ENCODE measurements at places on chromosomes 6 and 20.

GRCh38 chr6:18501663-18502013 is 114.5 kb downstream of the RNF144B start:
- no peaks in the 10 kb centered on the region for H3K4me1 ChIP-seq
- H3K27me3 ChIP-seq, result no peaks in the 10 kb centered on the region
- H3K4me3 ChIP-seq, result no peak overlapping the region
- H3K27ac ChIP-seq, result no peak overlapping the region

DNA sequence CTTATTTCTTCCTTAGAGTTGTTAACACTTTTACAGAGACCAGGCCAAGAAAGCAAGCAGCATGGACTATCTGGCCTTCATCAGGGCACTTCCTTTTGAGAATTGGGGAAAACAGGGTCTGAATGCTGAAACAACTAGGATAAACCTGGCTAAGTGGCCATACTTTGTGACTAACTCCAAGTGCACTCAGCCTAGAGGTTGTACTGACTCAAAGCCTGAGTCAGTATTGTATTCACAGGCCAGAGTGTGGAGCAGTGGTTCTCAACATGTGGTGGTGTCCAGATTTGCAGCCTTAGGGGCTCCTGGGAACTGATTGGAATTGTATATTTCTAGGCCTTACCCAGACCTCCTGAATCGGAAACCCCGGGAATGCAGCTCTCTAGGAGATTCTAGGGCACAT is 20.1 kb downstream of the SEC23B start:
- H3K4me3 ChIP-seq, result no peak overlapping the region
- H3K4me1 ChIP-seq, result no peaks in the 10 kb centered on the region
- no peaks in the 10 kb centered on the region for H3K27me3 ChIP-seq
- peaks cover 44% of the 10 kb centered on the region for H3K36me3 ChIP-seq
- no peak for DNase-seq
- H3K27ac ChIP-seq, result no peak overlapping the region

DNA sequence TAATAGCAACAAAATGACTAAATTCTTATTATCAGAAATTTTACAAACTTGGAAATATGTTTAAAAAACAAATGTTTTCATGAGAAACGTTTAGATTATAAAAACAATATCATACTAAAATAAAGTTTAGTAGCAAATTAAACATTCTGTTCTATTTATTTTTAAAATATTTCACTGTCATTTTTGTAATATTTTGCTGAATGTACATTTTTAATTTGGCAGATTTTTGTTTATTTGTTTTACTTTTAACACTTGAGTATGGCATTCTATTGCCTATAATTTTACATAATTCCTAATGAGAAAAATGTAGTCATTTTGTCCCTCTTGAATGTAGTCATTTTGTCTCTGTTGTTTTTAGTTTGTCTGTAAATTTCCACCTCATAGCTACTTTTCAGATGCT is 1400.2 kb downstream of the GRIK2 start:
- no peaks in the 10 kb centered on the region for H3K36me3 ChIP-seq
- no peak overlapping the region for H3K4me3 ChIP-seq
- no peak for DNase-seq
- H3K27ac ChIP-seq, result no peak overlapping the region
- no peaks in the 10 kb centered on the region for H3K4me1 ChIP-seq
- H3K27me3 ChIP-seq, result no peaks in the 10 kb centered on the region

DNA sequence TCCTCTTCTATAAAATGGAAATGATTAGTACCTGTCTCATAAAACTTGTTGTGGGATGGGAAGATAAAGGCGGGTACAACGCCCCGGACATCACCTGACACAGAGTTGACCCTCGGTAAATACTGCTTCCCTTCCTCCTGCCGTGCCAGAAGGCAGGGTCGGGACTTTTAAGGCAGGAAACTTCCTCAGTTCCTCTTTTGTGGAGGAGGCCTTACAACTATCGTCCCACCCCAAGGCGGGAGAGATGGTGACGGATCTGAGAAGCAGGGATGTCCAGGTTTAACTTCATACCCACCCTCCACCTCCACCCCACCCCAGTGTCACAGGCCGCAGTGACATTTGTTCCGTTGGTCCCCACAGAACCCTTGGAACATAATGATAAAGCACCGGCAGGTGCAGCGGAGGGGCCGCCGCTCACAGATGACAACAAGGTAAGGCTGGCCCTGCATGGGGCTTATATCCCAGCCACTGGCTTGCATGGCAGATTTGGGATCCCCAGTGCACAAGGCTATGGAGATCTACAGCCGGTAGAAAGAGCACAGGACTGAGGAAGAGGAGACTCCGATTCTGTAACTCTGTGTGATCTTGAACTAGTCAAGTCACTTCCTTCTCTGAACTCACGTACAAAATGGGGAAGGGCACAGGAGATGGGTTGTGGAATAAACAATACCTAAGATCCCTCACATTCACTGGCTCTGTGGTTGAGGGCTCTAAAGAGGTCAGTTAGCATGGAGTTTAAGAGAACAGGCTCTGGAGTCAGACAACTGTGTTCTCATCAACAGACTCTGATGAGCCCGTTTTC is 764 bp downstream of the DNTTIP1 start:
- peaks cover 10% of the 10 kb centered on the region for H3K4me1 ChIP-seq
- H3K4me3 ChIP-seq, result peak overlapping the region; percentile 76
- H3K27me3 ChIP-seq, result no peaks in the 10 kb centered on the region
- peaks cover 12% of the 10 kb centered on the region for H3K36me3 ChIP-seq

- no peaks in the 10 kb centered on the region for H3K36me3 ChIP-seq
- no peak overlapping the region for H3K4me3 ChIP-seq
- no peaks in the 10 kb centered on the region for H3K4me1 ChIP-seq
- no peak overlapping the region for H3K27ac ChIP-seq
- H3K27me3 ChIP-seq, result no peaks in the 10 kb centered on the region
Measured at GRCh38 chr6:169627736-169628607, 73.9 kb downstream of the WDR27 start.

DNA sequence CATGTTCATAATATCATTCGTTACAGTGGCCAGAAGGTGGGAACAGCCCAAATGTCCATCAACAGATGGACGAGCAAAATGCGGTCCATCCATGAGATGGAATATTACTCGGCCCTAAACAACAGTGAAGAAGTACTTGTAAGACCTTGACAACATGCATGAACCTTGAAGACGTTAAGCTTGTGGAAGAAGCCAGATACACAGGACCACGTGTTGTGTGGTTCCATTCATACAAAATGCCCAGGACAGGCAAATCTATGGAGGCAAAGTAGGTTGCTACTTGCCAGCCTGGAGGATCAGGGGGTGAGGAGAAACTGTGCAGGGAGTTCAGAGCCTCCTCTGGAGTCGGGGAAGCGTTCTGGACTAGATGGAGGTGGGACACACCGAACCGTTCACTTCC is 207.1 kb downstream of the ERMARD start:
- H3K27me3 ChIP-seq, result peaks cover 11% of the 10 kb centered on the region
- H3K4me1 ChIP-seq, result peaks cover 7% of the 10 kb centered on the region
- no peak overlapping the region for H3K27ac ChIP-seq
- H3K4me3 ChIP-seq, result no peak overlapping the region
- DNase-seq, result no peak
